ENCODE measurements at places on chromosomes 1 and 21.

- DNase-seq, result no peak
Observed at GRCh38 chr1:160534823-160535605, 12.0 kb upstream of the SLAMF6 start.

- no peak for DNase-seq
Observed at GRCh38 chr1:2535455-2535854, 5.4 kb upstream of the HES5 start.

- DNase-seq, result no peak
Observed at GRCh38 chr21:26800970-26801431, 44.2 kb downstream of the ADAMTS1 start.

- DNase-seq, result no peak
Observed at GRCh38 chr1:177975588-177976495, 6.0 kb upstream of the SEC16B start.

DNA sequence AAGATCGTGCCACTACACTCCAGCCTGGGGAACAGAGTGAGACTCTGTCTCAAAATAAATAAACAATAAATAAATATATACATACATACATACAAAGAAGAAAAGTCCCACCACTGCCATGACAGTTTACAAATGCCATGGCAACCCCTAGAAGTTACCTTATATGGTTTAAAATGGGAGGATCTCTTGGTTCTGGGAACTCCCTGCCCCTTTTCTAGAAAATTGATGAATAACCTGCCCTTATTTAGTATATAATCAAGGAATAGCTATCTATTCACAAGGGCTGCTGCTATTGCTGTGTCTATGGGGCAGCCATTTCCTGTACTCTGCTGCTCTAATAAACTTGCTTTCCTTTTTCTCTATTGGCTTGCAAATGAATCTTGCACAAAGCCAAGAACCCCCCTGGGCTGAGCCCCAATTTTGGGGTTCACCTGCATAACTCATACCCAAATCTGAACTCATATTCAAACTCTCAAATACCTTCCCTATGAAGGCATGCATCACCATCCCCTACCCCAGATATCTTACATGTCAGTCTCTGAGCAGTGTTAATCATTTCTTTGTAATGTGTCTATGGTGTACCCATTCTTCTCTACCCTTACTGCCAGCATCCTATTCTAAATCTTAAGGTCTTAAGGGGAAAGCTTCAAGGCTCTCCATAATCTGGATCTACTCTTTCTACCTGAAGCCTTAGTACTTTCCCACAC, 9.0 kb downstream of the GON4L start:
- no peak for DNase-seq

GRCh38 chr21:37528150-37528937, 161.8 kb downstream of the DYRK1A start:
- DNase-seq, result no peak

DNA sequence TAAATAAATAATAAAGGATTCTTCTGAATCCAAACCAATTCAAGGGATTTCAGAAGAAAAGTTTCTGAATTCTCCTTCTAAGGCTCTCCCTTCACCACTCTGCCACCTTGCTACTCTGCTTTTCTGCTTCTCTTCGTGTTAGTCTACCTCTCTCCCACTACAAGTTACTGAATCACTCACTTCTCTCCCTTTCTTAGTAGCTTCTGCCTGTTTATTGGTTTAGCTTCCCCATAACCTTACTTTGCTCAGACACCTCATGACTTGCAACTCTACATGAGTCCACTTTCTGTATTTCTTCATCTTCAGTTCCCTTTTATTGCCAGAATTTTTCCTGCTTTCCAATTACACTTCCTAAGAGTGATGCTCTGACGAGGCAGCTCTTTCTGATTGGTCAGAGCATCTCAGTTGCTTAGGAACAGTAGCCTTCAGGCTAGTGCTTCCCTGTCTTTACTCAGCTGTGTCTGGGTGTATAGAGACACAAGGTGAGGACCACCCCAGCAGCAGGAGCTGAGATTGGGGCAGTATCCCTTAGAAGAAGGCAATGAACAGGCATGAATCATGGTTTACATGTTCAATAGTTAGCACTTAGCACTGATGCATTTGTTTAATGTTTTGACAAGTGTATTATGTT, 144.6 kb downstream of the SLC30A10 start:
- DNase-seq, result no peak

- DNase-seq, result no peak
Observed at GRCh38 chr21:39867198-39867650, at the start of gene PCP4. Gene PCP4 (plus strand): TSS chr21:39867438. CDS start chr21:39867502, 64 bp downstream.

GRCh38 chr21:41894922-41895557, 15.9 kb upstream of the PRDM15 start:
- no peak for DNase-seq

- no peak for DNase-seq
Observed at GRCh38 chr1:64537942-64538341, 68.0 kb downstream of the CACHD1 start.

DNA sequence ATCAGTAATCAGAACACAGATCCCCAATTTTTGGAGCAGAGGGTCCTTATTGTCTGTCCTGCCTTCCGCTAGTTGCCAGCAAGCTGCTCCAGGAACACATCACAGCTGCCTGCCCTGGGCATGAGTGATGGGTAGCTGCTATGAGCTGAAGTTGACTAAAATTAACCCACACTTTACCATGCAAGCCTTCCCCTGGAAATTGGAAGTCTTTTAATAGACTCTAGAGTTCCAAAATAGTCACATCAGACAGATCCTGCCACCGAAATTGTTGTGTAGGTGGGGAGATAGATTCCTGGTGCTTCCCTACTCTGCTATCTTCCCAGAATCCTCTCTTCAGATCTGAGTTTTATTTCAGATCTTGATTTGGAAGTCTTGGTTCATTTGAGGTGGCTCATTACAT, 63.1 kb upstream of the GCLM start:
- DNase-seq, result no peak

GRCh38 chr21:41066086-41066938, 101.6 kb upstream of the BACE2 start:
- DNase-seq, result no peak

DNA sequence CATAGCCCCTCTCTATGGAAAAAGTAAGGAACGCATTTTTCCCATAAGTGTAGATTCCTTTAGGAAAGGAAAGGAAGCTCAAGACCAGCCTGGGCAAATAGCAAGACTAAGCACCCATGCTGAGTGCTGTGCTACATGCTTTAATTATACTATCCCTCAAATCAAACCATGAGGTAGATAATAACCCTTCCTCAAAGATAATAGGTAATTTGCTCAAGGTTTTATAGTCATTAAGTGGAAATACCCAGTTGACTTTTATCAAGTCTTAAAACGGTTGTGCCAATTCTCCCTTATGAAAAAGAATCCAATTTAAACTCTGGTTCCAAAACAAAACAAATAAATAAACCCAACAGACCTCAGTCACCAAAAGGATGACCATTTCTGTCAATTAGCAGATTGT, 3.4 kb downstream of the KIAA0319L start:
- no peak for DNase-seq

DNA sequence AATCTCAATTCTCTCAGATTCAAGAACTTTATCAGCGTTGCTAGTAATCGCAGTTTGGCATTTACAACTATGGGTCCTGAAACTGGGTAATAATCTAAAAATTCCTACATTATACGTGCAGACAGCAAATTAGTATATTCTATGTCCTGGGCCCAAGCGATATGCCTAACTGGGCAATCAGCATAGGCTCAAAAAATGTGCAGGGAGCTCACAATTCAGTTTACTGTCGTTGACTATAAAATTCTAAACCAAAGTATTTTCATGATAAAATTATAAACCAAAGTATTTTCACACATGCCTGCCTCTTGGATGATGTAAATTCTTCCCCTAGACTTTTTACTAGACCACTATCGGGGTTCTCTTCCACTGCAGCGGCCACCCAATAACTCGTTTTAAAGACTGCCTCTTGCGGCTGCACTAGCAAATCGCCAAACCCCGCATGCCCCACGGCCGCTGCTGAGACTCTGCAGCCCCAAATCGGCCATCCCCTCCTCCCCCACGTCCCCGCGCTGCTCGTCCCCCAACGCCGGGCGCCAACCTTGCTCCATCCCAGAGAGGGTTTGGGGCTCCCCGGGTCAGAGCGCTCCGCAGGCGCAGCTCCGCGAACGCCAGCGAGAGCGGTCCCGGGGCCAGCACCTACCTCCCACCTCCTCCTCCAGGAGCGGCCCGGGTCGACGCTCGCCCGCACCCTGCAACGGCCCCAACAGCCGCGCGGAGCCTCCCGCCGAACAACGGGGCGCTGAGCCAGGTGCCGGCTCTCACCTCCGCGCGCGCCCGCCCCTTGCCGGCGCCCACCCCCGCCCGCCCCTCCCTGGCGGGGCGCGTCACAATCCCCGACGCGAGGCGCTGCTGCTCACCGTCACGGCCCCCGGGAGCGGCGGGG, 506 bp downstream of the SSX2IP start:
- peak; percentile 6 for DNase-seq

GRCh38 chr1:87437663-87438295, 109.1 kb downstream of the LMO4 start:
- DNase-seq, result no peak

GRCh38 chr1:46401964-46402626, 8.0 kb downstream of the FAAH start:
- DNase-seq, result no peak

DNA sequence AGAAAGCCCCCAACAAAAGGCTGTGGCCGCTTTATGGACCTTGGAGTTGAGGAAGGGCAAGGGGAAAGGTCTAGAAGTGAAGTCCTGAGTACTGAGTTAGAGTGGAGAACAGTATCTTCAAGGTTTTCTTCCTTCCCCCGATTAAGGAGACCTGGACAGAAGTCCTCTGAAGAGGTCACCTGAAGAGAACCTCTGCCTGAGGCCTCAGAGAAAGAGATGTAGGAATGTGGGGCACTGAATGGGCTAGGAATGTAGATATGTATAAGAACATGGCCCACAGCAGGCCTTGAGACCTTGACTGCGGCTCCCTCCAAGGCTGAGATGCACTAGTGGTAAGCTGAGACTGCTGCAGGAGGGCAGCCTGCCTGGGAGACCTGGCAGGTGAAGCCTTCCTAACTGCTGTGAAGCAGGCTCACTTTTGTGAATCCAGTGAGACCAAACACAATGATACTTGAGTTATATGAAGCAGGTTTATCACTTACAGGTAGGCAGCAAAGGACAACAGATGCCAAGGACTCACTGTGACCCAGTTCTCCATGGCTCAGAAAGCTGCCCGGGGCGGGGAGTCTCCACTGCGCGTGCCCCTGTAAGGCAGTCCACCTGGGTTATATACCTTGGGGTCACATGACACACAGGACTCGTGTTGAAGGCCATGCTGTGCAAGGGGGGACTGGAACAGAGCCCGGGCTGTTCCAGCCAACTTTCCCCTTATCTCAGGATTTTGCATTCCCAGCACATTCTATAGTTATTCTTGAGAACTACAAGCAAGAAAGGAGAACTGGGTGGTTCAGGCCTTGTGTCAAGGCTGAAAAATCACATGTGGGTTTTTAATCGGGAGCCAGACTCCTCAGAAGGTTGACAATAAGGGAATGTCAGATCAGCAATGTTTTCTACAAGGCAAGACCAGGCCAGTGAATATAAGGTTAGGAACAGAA, 78.8 kb upstream of the PPM1J start:
- no peak for DNase-seq

GRCh38 chr1:228339766-228340685, 66.6 kb downstream of the TRIM11 start:
- no peak for DNase-seq

DNA sequence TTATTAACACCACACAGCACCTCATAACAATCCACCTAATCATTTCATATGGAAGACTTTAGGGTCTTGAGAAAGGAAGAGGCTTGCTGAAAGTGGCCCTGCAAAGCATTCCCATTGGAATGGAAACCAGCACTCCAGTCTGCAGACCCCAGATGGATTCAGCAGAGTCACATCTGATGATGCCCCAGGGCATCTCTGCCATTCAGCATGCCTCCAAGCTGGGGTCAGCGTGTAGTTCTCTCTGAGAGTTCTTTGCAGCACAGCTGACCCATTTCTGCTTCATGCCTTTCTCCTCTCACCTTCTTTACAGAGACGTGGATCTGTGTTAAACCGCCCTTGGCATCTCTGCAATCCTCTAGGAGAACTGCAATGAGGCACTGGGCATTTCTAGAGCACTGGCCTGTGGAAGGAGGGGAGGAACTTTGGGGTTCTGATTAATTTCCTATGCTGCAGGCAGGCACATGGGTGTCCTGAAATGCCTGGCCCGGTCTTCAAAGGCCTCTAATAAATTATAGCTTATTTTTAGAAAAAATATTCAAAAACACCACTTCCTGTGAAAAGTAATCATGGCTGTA, 2.6 kb upstream of the LUZP1 start:
- DNase-seq, result no peak

- no peak for DNase-seq
Observed at GRCh38 chr1:205880923-205881322, 31.0 kb upstream of the PM20D1 start.

DNA sequence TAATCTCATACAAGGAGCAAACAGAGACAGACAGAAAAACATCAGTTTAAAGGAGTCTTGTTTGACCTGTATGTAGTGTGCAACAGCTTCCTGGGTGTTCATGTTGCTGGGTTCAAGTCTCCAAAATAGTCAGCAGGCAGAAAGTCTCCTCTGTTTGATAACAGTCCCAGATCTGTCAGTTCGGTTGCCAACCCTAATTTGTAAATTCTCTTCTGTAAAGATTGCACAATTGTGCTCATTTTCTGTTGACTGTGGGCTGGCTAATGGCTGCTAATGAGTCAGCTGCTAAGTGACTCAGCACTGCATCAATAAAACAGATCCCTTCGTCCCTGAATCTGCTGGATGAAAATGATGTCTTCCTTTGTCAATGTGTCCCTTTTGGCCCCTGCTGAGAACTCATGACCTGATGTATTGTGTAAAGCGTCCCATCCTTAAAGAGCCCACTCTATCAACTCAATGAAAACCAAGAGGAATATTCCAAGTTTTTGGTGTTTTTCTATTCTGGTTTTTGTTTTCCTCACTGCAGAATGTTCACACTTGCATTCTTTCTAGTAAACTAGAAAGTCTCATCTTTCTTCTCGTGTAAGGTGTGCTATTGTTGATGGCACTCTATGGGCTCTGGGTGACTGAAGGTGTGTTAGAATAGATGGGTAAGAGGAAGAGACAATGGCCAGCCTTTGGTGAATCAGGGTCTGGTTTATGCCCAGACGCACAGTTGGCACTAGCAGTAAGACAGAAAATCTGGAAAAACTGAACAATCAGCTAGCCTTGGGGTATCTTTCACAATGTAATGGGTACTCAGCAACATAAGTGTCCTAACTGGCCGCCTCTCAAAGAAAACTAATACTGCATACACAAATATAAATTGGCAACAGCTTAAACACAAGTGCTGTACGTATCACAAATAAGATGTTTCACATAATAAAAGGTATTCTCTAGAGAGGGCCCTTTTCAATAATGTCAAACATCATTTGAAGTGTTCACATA, 75.1 kb upstream of the SIPA1L2 start:
- no peak for DNase-seq

DNA sequence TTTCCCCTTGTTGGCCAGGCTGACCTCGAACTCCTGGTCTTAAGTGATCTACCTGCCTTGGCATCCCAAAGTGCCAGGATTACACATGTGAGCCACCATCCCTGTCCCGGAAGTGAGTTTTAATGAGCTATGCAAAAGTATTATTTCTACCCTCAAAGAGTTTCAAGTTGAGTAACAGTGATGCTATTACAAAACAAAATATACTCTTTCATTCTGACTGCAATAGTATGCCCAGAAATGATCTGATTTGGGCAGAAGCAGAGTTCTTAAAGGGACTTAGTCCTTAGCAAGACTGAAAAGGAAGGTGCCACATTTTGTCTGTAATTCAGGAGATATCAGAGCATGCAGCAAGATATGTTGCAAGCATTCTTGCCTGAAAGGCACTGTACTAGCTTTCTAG, 375.4 kb downstream of the NUF2 start:
- DNase-seq, result no peak
